ENCODE measurements at places on chromosomes 3 and 15.

DNA sequence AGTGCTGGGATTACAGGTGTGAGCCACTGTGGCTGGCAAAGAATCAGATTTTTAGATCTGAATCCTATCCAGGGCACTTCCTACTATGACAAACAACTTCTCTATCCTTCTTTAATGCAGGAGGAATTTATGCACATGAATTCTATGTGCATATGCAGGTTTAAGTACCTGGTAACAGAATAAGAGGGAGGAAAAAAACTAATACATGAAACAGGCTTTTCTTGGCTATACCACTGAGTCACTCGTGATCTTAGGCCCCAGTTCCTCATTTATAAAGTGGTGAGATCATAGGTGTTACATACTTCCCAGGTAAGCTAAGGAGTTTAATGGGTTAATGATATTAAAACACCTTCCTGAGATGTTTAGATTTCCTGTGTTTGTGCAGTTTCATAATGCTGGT, 108.2 kb downstream of the TP63 start:
- no peak overlapping the region for H3K4me3 ChIP-seq
- H3K36me3 ChIP-seq: no peaks in the 10 kb centered on the region
- H3K4me1 ChIP-seq: no peaks in the 10 kb centered on the region

DNA sequence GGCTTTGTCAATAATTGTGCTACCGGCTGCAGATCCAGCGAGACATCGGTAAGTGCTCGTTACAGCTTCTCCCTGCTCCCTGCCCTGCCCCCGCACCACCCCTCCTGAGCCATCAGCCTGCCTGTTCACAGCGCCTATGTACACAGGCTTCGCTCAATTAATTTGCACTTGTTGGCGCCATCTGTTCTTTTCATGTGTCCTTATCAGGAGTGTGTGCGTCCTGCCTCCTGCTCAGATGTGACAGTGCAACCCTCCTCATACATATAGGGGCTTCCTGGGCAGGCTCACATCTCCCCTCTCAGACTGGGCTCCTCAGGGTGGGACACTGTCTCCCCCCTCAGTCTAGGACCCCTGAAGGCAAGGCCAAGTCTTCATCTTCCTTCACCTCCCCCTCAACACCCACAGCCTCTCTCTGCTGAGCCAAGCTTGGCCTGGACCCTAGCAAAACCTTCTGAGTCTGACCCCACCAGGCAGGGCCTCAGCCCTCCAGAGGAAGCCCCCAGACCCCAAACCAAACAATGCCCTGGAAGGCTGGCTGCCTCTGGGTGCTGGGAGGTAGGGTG, 54.9 kb downstream of the CYP11A1 start:
- H3K27ac ChIP-seq: no peak overlapping the region
- no peaks in the 10 kb centered on the region for H3K36me3 ChIP-seq
- DNase-seq: peak; percentile 50
- no peaks in the 10 kb centered on the region for H3K27me3 ChIP-seq
- no peak overlapping the region for H3K4me3 ChIP-seq

GRCh38 chr3:9101286-9101685, 138.0 kb upstream of the RAD18 start:
- H3K27me3 ChIP-seq: peaks cover 11% of the 10 kb centered on the region
- no peaks in the 10 kb centered on the region for H3K4me1 ChIP-seq
- H3K27ac ChIP-seq: no peak overlapping the region
- H3K4me3 ChIP-seq: no peak overlapping the region

GRCh38 chr3:155334914-155335723, 41.6 kb upstream of the STRIT1 start:
- H3K4me3 ChIP-seq: no peak overlapping the region
- no peaks in the 10 kb centered on the region for H3K36me3 ChIP-seq
- DNase-seq: no peak
- no peaks in the 10 kb centered on the region for H3K27me3 ChIP-seq
- no peaks in the 10 kb centered on the region for H3K4me1 ChIP-seq
- H3K27ac ChIP-seq: no peak overlapping the region

- H3K36me3 ChIP-seq: no peaks in the 10 kb centered on the region
- H3K4me3 ChIP-seq: no peak overlapping the region
- peaks cover 11% of the 10 kb centered on the region for H3K27me3 ChIP-seq
- DNase-seq: no peak
- H3K4me1 ChIP-seq: no peaks in the 10 kb centered on the region
- H3K27ac ChIP-seq: no peak overlapping the region
These were observed 1.5 kb downstream of the CYP1A1 start for GRCh38 chr15:74723754-74724334.

- H3K4me1 ChIP-seq: peaks cover 13% of the 10 kb centered on the region
- DNase-seq: no peak
- H3K4me3 ChIP-seq: no peak overlapping the region
- no peaks in the 10 kb centered on the region for H3K27me3 ChIP-seq
These were observed 11.3 kb upstream of the TRAK1 start for GRCh38 chr3:42079701-42080452.

DNA sequence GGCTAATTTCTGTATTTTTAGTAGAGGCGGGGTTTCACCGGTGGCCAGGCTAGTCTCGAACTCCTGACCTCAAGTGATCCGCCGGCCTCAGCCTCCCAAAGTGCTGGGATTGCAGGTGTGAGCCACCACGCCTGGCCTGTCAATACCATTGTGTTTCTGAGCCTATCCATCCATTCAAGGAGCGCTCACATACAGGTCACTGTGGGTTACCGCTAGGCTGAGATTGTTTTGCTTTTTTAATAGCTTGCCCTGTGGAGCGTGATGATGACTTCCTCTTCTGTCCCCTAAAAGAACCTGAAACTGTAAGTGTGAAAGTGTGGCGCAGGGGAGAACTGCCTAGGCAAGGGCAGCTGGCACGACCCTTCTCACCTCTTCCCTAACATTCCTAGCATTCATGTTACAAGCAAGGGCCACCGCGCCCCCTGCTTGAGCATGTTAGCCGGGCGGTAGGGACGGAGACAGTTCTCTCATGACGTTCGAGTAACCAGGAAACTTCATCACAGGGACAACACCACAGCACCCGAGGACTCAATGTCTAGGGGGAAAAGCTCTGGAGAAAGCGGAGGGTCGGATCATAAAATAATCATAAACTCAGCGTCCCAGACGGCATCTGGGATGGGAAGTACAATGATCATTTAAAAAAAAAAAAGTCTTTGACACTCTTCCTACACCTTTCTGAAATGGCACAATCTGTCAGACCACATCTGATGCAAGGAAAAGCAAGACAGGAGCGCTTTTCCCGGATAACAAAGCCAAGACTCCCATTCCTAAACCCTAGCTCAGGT, 790 bp downstream of the LAMP3 start:
- no peaks in the 10 kb centered on the region for H3K36me3 ChIP-seq
- no peaks in the 10 kb centered on the region for H3K4me1 ChIP-seq
- no peaks in the 10 kb centered on the region for H3K27me3 ChIP-seq
- H3K4me3 ChIP-seq: no peak overlapping the region
- H3K27ac ChIP-seq: no peak overlapping the region

GRCh38 chr3:195441992-195442572, 738 bp downstream of the ACAP2 start:
- DNase-seq: peak; percentile 62
- H3K4me3 ChIP-seq: peak overlapping the region; percentile 86
- H3K27ac ChIP-seq: peak overlapping the region; percentile 53

DNA sequence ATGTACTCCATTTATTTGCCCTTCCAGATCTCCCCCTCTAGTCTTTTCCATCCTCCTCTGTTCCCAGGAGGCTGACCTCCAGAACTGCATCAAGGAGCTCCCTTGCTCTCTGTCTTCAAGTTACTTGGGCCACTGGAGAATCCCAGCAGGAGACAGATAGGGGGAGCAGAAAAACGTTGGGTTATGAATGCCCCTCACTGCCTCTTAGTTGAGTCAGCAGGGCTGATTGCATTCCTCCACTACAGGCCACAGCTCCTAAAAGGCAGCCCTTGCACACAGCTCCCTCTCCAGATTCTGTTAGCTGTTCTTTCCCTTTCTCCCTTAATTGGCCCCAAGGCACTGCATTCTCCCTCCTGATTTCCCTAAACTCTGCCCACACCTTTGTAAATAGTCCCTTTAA, 12.4 kb upstream of the CEP152 start:
- H3K27ac ChIP-seq: no peak overlapping the region
- no peak overlapping the region for H3K4me3 ChIP-seq
- no peaks in the 10 kb centered on the region for H3K27me3 ChIP-seq
- no peak for DNase-seq

DNA sequence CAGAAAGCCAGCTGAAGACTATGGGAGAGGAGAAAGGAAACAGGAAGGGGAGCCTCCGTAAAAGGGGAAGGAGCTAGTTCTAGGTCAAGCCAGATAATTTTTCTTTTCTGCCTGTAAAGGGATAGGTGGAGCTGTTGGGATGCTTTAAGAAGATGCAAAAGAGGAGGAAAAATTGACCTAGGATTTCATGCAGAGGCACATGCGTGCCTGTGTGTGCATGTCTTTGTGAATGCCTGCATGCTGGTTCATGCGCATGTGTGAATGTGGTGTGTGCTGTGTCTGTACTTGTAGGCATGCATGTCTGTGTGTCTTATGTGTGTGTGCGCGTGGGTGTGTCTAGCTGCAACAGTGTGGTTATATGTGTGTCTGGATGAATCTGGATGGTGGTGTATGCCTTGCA, 27.3 kb downstream of the CCDC33 start:
- no peaks in the 10 kb centered on the region for H3K36me3 ChIP-seq
- no peak overlapping the region for H3K4me3 ChIP-seq
- no peaks in the 10 kb centered on the region for H3K27me3 ChIP-seq
- no peak for DNase-seq

- peak; percentile 42 for DNase-seq
- H3K4me1 ChIP-seq: no peaks in the 10 kb centered on the region
- H3K27me3 ChIP-seq: no peaks in the 10 kb centered on the region
- H3K4me3 ChIP-seq: no peak overlapping the region
These were observed 410.6 kb upstream of the WNT5A start for GRCh38 chr3:55897573-55898224.

DNA sequence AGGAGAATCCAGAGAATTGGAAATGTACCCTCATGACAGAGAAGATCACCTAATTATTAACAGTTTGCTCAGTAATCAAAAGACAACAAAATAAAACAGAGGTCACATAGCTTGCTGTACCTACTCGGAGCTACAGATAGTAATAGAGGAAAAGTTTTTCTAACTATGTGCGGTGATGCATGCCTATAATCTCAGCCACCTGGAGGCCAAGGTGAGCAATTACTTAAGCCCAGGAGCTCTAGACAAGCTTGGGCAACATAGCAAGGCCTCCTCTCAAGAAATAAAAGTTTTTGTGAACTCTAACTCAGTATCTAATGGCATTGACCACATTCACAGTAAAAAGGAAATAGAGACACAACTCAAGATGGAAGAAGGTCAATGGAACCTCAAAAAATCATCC, 243.6 kb downstream of the ATP8B4 start:
- no peaks in the 10 kb centered on the region for H3K27me3 ChIP-seq
- H3K4me3 ChIP-seq: peak overlapping the region; percentile 32
- no peaks in the 10 kb centered on the region for H3K36me3 ChIP-seq
- H3K27ac ChIP-seq: peak overlapping the region; percentile 95

DNA sequence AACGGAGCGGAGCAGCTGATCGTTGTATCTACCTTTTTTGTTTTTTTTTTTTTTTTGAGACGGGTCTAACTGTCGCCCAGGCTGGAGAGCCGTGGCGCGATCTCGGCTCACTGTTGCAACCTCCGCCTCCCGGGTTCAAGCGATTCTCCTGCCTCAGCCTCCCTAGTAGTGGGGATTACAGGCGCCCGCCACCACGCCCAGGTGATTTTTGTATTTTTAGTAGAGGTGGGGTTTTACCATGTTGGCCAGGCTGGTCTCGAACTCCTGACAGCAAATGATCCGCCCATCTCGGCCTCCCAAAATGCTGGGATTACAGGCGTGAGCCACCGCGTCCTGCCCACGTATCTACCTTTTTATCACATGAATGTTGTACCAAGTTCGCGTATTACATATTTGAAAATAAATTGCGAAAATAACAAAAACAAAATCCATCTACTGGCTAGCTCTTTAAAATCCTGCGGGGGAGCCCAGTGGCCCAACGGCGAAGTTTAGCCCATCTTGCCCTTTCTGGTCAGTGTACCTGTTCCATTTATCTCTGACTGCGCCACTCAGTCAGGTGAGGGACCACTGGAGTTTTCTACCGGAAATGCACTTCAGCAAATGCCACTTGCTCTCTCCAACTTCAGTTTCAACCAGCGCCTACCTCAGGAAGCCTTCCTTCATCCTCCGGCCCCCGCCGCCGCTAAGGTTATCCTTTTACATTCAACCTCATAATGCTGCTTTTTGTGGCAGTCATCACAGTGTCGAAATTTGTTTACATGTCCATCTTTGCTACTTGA, 1.2 kb upstream of the EIF3J start:
- DNase-seq: peak; percentile 18
- H3K36me3 ChIP-seq: peaks cover 12% of the 10 kb centered on the region
- H3K27me3 ChIP-seq: no peaks in the 10 kb centered on the region
- peak overlapping the region; percentile 86 for H3K27ac ChIP-seq

GRCh38 chr3:4494895-4495264, 1.7 kb downstream of the ITPR1 start:
- no peaks in the 10 kb centered on the region for H3K36me3 ChIP-seq
- no peak overlapping the region for H3K4me3 ChIP-seq
- no peak overlapping the region for H3K27ac ChIP-seq
- H3K4me1 ChIP-seq: no peaks in the 10 kb centered on the region
- no peak for DNase-seq

- no peak overlapping the region for H3K4me3 ChIP-seq
- H3K4me1 ChIP-seq: no peaks in the 10 kb centered on the region
- no peak for DNase-seq
- no peaks in the 10 kb centered on the region for H3K36me3 ChIP-seq
- no peaks in the 10 kb centered on the region for H3K27me3 ChIP-seq
These were observed 49.9 kb downstream of the CNTN3 start for GRCh38 chr3:74564560-74564959.

GRCh38 chr3:170159459-170159858, 22.1 kb downstream of the PHC3 start:
- H3K4me1 ChIP-seq: no peaks in the 10 kb centered on the region
- DNase-seq: no peak
- no peak overlapping the region for H3K4me3 ChIP-seq
- H3K27ac ChIP-seq: no peak overlapping the region
- H3K27me3 ChIP-seq: no peaks in the 10 kb centered on the region

GRCh38 chr3:71360180-71360579, 223.3 kb downstream of the FOXP1 start:
- no peaks in the 10 kb centered on the region for H3K36me3 ChIP-seq
- H3K4me3 ChIP-seq: no peak overlapping the region
- H3K4me1 ChIP-seq: no peaks in the 10 kb centered on the region
- no peak overlapping the region for H3K27ac ChIP-seq
- no peaks in the 10 kb centered on the region for H3K27me3 ChIP-seq

- no peak overlapping the region for H3K4me3 ChIP-seq
- H3K27me3 ChIP-seq: no peaks in the 10 kb centered on the region
- H3K4me1 ChIP-seq: no peaks in the 10 kb centered on the region
These were observed 21.8 kb downstream of the MAP2K5 start for GRCh38 chr15:67564021-67564967.
